ENCODE measurements at places on chromosomes 3 and 15.

GRCh38 chr3:123291404-123291803 is 89.7 kb downstream of the SEC22A start:
- DNase-seq = no peak

DNA sequence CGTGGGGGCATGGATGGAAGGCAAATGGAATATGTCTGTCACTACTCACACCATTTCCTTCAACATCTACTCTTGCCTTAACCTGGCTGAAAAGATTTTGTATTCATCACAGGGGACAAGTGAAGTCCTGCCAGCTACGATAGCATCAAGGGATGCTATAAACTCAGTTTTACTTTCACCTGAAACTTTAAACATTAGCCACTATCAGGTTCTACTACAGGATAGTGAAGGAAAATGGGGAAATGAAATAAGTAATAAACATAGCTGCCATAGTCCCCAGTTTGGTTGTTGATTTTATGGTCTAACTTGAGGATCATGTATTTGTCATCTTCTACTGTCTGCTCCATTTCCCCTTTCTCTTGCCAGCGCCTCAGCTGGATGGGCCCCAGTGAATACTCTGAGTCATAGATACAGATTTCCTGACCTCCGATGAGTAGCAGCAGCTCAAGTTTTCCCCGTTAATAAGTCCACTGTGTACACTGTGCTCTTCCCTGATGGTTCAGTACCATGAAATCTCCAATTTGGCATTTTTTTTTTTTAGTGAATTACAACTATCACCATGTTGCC is 338.2 kb upstream of the SLCO3A1 start:
- DNase-seq = no peak

DNA sequence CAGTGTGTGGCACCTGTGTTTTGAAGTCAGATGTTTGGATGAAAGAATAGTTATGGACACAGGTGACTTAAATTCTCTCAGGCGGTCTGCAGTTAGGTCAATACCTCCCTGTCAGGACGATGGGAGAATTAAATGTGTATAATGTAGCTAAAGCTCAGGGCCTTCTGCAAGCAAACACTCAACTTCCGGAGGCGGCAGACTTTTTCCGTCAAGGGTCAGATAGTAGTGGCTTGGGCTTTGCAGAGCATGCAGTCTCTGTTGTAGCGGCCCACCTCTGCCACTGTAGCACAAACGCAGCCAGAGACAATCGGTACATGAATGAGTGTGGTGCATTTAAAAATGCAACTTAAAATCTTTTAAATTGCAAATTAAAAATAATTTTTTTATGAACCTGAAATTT is 47.4 kb downstream of the CMTM8 start:
- DNase-seq = no peak

- no peak for DNase-seq
Observed at GRCh38 chr15:77225088-77225487, 154.2 kb upstream of the TSPAN3 start.

DNA sequence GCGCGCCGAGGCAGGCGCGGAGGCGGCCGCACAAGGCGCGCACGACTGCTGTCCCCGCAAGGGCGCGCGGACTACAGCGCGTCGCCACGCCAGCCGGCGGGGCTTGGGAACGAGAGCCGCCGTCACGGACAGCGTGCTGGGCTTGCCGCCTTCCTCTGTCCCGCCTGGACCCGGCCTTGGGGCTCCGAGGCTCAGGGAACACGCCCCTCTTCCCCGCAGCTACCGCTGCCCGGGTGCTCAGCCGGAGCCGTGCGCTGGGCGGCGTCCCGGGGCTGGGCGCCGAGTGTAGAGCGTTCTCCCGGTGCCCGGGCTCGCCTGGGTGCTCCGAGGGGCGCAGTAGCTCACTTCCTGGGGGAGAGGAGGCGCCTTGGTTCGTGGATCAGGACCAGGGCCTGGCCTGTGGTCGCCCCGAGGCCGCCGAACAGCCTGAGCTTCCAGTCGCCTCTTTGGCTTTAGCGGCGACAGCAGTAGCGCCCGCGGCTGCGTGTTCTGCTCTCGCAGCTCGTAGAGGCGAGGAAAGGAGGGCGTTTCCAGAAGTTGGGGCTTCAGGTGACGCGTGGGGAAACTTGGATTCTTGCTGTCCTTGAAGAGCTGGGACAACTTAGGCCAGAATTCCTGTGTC is 226.7 kb upstream of the C2CD4B start:
- DNase-seq = peak; percentile 75

DNA sequence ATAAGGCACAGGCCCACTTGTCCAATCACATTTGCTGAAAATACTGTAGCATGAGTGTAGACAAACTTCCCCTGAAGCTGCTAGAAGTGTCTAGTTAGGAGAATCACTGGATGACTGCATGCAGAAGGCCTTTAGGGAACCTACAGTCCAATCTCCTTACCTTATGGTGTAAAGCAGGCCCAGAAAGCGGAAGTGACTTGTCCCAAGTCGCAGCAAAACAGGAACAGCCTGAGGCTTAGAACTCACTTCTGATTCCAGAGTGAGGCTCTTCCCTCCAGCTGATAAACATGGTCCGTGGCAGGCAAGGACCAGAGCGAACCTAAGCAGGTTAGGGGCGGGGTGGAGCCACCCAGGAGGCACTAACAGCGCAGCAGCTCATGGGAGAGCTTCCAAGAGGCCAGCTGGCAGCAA is 2.5 kb downstream of the GRAMD2A start:
- no peak for DNase-seq

DNA sequence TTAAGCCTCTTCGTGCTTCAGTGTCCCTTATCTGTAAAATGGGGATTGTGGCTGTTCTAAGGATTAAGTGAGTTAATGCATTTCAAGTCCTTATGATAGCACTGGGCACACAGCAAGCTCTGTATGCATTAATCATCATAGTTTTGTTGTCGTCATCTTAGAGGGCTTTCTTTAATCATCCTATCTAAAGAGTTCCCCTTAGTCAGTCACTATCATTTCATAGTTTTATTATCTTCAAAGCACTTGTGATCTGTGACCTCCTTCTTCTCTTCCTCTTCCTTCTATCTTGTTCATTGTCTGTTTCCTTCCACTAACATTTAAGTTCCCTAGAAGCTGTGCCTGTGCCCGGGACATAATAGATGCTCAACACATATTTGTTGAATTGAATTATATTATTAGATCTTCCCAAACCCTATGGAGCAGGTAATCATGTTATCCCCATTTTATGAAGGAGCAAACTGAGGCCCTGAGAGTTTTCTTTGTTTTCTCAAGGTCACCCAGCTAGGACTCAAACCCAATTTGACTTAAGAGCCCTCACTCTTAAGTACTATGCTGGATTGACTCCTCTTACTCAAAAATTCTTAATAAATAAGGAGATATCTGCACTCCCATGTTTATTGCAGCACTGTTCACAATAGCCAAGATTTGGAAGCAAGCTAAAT is 24.1 kb downstream of the DUOX2 start:
- no peak for DNase-seq

- no peak for DNase-seq
Observed at GRCh38 chr3:43180027-43180426, 74.1 kb upstream of the POMGNT2 start.

DNA sequence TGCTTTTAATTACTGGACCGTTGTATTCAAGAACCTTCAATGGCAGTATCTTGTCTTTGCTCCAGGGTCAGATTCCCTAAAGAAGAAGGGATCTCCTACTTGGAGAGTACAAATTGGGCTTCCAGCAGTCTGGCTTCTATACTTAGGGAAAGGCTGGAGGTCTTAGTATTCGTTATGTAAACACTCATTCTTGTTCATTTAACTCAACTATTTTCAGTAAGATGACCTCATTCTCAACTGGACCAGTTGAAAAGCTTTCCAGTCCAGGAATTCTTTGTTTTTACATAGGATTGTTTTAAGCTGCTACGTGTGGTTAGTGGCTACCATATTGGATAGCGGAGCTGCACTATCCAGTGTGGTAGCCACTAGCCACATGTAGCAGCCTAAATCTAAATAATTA is 4.6 kb downstream of the SENP5 start:
- DNase-seq = no peak

All from eye (tissue), 1 donor.